ENCODE measurements at places on chromosomes 2 and 18.
A peak's percentile ranks its signal among the peaks of the same experiment; 100 is the strongest.

DNA sequence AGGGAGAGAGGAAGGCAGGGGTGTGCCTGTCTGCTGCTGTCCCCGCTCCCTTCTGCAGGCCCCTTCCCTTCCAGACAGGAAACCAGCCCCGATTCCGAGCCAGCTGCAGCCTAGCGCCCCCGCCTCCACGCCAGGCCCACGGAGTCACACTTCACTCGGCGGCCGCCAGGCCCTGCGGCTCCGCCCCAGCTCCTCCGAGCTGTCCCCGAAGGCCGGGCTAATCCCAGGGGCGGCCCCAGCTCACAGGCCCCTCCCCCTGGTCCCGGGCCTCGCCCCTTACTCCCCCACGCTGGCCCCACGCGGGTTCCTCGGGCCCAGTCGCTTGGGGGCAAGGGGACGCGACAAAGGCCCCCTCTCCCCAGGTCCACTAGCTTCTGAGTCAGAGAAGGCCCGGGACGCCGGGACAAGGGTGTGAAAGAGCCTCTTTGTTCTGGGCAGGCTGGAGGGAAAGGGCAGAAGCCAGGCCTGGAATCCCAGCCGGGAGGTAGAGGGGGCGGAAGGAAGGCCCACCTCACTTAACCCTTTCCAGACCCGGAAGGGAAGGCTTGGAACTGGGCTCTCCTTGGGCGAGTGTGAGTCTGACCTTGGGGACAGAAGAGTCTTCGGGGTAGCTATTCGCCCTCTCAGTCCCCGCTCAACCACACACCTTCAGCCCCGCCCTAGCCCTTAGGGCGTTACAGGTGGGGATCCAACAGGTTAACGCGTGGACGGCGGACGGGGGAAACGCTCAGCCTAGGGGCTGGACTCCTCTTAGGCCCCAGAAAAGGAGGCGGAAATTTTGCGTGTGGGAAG is 1.2 kb downstream of the RTKN start:
- DNase-seq: peak; percentile 73

DNA sequence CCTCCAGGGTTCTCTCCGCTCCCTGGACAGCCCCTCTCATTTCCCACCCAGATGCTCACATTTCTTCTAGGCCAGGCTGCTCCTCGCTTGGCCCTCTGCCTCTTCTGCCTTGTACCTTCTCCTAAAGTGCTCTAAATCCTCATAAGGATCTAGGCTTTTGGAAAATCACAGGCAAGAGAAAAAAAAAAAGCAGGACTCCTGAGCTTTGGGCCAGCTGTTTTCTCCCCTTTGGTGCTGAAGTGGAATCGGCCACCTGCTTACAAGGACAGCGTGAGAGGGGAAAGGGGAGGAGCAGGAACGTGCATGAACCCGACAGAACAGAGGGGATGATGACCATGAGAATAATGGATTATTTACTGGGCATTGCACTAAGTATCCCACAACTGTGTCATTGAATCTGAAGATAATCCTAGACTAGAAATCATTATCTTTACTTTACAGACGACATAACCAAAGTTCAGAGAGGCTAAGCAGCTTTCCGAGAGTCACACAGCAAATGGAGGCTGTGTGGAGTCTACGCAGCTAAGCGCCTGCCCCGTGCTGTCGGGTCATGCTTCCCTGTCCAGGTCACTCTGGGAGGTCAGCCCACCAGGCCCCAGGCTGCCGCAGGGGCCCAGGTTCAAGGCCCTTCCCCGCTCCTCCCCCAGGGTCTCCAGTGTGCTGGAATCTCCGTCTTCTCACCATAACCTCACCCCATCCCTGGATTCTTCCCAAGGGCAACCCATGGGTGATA is 141.9 kb downstream of the PXDN start:
- no peak for DNase-seq

- DNase-seq: no peak
Measured at GRCh38 chr18:77622009-77622692, 372.5 kb downstream of the GALR1 start.

- no peak for DNase-seq
Measured at GRCh38 chr18:27964811-27965210, 212.1 kb downstream of the CDH2 start.

DNA sequence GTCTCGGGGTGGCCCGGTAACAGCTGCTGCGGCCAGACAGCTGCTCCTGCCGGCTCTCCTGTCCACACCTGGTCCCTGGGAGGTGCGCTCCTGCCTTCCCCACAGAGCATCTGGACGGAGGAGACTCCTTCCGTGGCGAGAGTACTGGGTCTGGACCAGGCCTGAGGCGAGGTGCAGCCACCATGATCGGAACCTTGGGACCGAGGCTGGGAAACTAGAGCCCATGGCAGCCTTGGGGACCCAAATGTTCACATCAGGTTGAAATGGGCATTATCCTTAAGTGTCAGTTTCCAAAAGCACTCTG is 628 bp downstream of the GIGYF2 start:
- no peak for DNase-seq

GRCh38 chr2:237673130-237674001 is 46.0 kb downstream of the LRRFIP1 start:
- peak; percentile 71 for DNase-seq

DNA sequence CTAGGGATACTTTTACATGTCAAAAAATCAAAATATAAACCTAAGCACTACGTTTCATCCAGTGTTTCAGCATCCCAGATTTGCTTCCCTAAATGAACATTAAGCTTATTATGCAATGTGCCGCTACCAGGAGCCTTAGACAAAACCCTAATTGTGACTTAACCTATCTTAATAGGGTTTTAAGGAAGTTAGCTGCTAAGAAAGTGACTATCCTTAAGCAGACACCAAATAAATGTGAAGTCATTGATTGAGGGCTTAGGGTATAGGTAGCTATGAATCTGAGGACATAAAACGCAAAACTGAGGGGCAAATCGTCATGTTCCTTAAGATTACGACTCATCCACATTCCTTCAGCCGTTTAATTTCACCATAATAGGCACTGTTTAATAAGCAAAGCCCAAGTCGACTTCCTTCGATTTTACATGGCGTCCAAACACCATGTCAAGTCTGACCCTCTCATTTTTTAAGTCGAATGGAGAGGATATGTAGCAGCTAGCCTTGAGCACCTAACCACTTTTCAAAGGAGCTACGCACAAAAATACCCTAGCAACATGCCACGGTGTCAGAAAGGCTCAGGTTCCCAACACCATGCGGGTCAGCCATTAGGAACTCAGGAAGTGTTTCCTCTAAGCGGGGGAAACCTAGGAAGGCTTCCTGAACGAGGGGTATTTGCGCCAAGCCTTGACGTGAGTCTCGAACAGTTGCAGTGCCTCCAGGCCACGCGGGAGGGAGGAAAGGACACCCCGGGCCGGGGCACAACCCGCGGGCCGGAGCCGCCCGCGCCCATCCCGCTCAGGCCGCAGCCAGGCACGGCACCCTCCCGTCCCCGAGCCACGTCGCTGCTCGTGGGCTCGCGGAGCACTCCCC is 1.0 kb downstream of the HDLBP start:
- no peak for DNase-seq

DNA sequence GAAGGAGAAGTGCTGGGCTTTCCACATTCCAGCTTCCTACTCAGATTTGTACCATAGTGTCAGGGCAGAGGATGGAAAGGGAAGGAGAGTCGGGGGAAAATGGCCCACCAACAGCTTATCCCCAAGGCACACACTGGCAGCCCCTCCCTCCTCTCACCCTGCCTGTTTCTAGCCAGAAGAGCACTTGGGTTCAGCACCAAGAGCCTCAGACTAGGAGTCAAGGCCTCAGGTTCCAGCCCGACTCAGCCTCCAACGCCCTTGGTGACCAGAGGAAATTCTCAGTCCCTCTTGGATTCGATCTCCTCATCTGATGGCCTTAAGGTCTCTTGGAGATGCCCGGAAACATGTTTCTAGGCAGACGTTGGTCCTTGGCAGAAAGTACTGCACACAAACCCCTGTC is 53.9 kb downstream of the TNS1 start:
- no peak for DNase-seq

GRCh38 chr2:54952425-54952824 is 97.8 kb downstream of the RTN4 start:
- DNase-seq: no peak

DNA sequence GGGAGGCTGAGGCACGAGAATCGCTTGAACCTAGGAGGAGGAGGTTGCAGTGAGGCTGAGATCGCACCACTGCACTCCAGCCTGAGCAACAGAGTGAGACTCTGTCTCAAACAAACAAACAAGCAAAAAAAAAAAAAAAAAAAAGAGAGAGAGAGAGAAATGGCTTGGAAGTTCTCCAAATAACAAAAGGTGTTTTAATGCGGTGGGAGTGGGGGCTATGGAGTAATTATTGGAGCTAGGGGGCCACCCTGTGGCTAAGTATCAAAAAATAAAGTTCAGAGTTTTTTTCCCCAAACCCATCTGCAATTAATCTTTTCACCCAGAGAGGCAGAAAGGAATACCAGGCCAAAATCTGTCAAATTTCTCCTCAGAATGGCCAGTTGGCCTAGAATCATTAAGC is 23.0 kb upstream of the CEP68 start:
- DNase-seq: no peak

GRCh38 chr18:616380-616995 is 19.7 kb downstream of the CLUL1 start:
- DNase-seq: no peak

- no peak for DNase-seq
Measured at GRCh38 chr18:79136742-79137141, 67.5 kb downstream of the ATP9B start.

DNA sequence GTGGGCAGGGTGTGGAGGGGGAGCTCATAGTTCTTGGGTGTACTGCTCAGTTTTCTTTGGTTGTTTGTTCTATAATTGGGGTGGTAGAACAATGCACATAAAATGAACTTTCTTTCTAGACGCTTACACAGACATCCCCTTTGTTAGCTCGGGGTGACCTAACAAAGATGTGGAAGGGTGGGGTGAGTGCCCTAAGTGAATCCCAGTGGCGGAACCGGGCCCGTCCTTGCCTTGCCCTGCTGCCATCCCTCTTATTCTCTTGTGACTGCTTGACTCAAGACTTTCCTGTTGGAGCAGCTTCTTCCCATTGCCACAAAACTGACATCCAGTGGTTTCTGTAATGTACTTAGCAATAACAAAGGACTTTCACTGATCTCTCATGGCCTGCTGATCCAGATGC is 268.1 kb downstream of the PTGR3 start:
- DNase-seq: no peak

- no peak for DNase-seq
Measured at GRCh38 chr2:204251998-204252376, 293.3 kb upstream of the PARD3B start.

DNA sequence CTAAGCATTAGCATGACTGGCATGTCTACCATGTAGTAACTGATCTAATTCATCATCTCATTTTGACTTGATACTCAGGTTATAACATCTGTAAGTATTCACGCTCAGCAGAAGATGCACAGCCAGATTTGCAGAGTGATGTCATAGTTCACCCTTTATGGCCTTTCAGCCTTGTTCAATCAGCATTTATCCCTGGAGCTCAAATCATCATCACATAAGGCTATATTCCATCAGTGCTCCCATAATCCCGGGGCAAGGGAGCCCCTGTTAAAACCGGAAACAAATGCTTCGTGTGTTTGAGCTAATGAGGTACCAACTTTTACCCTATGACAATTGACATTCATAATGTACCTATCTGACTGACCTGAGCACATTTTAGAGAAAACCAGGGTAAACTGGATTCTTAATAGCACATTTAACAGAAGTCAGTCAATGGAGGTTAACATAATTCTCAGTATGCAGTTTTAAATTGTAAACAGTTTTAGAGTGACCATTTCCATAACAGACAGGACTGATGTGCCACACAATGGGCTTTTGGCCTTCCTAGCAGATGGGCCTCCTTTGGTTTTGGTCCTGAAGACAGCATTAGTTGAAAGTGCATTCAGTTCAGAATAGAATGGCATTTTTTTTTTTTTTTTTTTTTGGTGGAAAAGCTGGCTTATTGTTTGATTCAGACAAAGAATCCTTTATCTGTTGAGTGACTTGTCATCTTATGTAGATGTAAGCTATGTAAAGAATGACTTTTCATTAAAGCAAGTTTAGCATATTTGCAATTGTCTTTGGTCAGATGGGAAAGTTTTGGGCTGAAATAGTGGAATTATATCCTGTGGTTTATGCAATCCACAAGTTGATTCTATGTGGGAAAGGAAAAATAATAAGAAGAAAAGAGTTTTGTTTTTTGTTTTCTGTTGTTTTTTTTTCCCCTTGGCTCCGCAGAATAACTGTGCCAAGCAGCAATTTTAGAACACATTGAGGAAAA is 866.0 kb upstream of the ACVR2A start:
- no peak for DNase-seq

DNA sequence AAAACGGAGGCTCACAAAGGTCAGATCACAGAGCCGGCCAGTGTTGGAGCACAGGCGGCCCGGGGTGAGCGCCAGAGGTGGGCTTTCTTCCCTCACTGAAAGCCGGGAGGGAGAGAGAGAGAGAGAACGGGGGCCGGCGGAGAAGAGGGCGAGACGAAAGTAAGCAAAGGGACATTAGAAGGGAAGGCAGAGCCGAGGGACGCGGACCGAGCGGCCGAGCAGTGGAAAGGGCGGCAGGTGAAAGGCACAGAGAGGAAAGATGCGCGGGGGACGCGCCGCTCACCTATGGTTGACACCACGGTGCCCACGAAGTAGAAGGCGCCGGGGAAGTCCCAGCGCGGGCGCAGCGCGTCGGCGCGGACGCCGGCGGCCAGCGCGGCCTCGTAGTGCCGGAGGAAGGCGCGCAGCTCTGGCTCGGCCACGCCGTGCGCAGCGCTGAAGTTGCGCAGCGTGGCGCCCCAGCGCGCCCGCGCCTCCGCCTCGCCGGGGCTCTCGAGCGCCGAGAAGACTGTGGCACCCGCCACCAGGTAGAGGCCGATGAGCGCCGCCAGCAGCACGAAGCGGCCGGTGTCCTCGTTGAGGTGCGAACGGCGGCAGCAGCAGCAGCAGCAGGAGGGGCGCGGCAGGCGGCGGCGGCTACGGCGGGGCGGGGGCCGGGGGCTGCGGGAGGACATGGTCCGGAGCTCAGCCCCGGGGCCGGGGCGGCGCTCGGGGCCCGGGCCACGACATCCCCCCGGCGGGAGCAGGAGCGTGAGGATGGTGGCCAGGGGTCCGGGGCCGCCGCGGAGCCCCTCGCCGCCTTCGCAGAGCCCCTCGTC is 166.9 kb downstream of the MSH2 start:
- no peak for DNase-seq

- DNase-seq: no peak
Measured at GRCh38 chr2:238180554-238180953, 21.8 kb downstream of the ERFE start.

GRCh38 chr18:3479978-3480509 is 30.1 kb downstream of the TGIF1 start:
- DNase-seq: no peak

DNA sequence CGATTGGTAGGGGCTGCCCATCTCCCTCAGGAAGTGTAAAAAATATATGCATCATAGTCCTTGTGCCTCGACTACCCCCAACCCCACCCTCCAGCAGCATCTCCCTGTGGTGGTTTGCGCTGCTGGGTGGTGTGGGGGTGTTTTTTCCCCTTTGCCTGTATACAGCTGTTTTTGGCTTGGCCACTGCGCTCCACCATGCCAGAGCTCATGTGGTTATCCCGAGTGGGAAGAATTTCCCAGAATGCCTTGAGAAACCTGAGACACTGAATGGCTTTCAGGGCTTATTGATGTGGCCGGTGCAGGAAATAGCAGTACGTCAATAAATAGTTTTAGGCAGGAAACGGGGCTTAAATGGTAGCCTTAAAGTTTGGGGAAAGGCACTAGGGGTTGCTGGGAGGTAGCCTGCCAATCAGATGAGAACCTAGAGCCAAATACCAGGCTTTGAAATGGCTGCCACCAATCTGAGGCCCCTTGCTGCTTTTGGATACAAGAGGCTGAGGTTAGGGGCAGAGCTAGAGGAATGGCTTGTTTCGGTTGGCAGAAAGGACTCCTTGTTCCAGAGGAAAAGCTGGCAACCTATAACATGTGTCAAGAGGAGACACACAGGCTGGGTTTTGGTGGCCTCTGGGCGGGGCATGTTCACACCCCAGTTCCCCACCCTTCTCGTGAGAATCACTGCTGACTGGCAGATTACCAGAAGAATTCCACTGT is 144.1 kb downstream of the SMAD7 start:
- peak; percentile 12 for DNase-seq
